ENCODE measurements at places on chromosomes 2 and 18. TPM values are rescaled to one million over a fixed set of nuclear protein-coding genes. Genes with fewer than 3 reads are reported as not detected.

The EVX2 gene
- not detected for total RNA-seq

The DNAH7 gene
- under 0.01 TPM for total RNA-seq

The GDF7 gene
- 11.8 TPM for total RNA-seq

The KCNS3 gene
- 0.65 TPM for total RNA-seq

The MEP1B gene
- total RNA-seq: not detected

The ATP6V1C2 gene
- under 0.01 TPM for total RNA-seq
